Tibial artery (tissue), 4 donors: ENCODE measurements at places on chromosomes 11 and 22.

- H3K27me3 ChIP-seq = no peaks in the 10 kb centered on the region
- H3K4me3 ChIP-seq = no peak overlapping the region
- no peaks in the 10 kb centered on the region for H3K36me3 ChIP-seq
- no peaks in the 10 kb centered on the region for H3K4me1 ChIP-seq
- DNase-seq = no peak
These were observed 136.4 kb upstream of the SYN3 start for GRCh38 chr22:33194529-33195077.

DNA sequence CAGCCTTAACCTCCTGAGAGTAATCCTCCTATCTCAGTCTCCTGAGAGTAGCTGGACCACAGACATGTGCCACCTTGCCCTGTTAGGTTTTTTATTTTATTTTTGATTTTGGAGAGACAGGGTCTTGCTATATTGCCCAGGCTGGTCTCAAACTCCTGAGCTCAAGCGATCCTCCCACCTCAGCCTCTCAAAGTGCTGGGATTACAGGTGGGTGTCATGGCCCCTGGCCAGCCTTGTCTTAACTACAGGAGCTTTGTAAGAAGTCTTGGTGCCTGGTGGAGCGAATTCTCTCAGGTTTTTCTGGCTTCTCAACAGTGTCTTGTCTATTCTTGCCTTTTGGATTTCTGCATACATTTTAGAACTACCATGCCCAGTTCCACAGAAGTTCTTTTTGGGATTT is 546.4 kb downstream of the TBC1D22A start:
- H3K4me1 ChIP-seq = no peaks in the 10 kb centered on the region
- DNase-seq = no peak
- no peak overlapping the region for H3K27ac ChIP-seq
- H3K27me3 ChIP-seq = no peaks in the 10 kb centered on the region
- no peak overlapping the region for H3K4me3 ChIP-seq
- no peaks in the 10 kb centered on the region for H3K36me3 ChIP-seq

DNA sequence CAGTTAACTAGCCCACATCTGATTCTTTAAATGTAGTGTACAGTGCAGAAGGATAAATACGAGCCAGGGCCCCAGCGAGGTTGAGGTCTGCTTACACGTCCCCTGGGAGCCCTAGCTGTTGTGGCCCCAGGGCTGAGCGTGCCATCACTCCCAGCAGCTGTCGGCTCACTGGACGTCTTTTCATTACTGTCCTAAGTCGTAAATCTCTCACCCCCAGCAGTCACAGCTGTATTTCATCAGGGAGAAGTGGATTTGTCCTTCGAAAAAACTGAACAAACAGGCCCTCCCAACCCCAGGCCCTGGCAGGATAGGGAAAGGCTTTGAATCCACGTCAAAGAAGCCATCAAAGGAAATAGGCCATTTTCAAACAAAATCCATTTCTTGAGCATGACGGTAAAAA is 110.4 kb upstream of the CSNK2A3 start:
- no peak for DNase-seq
- no peaks in the 10 kb centered on the region for H3K27me3 ChIP-seq
- H3K4me1 ChIP-seq = no peaks in the 10 kb centered on the region
- no peak overlapping the region for H3K4me3 ChIP-seq
- H3K36me3 ChIP-seq = no peaks in the 10 kb centered on the region

DNA sequence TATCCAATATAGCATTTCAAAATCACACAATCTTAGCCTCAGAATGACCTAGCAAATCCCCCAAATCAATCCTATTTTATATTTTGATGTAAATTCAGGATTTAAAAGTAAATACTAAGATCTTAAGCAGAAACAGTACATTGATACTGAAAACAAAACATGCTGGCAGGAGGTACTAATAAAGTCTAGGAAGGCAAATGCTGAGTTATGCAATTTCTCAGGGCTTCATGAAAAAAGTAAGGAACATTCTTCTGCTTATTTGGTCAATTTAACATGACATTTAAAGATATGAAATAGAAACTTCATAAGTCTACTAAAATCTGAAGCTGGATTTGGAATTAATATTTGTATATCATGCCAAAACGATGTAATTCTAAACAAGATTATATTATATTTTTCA is 153.3 kb downstream of the SWAP70 start:
- H3K4me1 ChIP-seq = no peaks in the 10 kb centered on the region
- H3K27ac ChIP-seq = no peak overlapping the region
- H3K27me3 ChIP-seq = no peaks in the 10 kb centered on the region
- no peak overlapping the region for H3K4me3 ChIP-seq
- peaks cover 9% of the 10 kb centered on the region for H3K36me3 ChIP-seq

DNA sequence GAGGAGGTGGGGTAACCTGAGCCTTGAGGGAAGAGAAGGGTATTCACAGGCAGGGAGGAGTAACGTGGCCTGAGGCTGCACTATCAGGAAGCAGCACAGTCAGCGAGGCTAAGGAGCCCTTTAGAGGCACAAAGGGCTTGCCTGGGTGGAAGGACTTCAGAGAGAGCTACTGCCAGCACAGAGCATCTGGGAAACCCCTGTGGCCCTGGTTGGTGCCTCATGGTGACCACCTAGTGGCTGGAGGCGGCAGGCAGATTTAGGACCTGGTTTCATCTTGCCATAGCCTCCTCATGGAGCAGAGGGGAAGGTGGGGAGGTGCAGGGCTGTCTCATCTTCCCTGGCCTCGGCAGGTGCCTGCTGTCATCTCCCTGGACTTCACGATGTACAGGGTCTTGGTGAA is 64.5 kb downstream of the MPPED1 start:
- no peak overlapping the region for H3K27ac ChIP-seq
- no peaks in the 10 kb centered on the region for H3K36me3 ChIP-seq
- no peak for DNase-seq
- H3K27me3 ChIP-seq = no peaks in the 10 kb centered on the region

GRCh38 chr11:128902515-128903066 is 11.4 kb downstream of the KCNJ5 start:
- no peak overlapping the region for H3K27ac ChIP-seq
- DNase-seq = no peak
- H3K4me1 ChIP-seq = no peaks in the 10 kb centered on the region
- H3K4me3 ChIP-seq = no peak overlapping the region

- DNase-seq = peak; percentile 94
- no peaks in the 10 kb centered on the region for H3K36me3 ChIP-seq
- peak overlapping the region; percentile 11 for H3K4me3 ChIP-seq
- H3K4me1 ChIP-seq = no peaks in the 10 kb centered on the region
- peak overlapping the region; percentile 22 for H3K27ac ChIP-seq
- H3K27me3 ChIP-seq = no peaks in the 10 kb centered on the region
These were observed 1.2 kb downstream of the PLEKHB1 start for GRCh38 chr11:73647459-73648100.

- no peaks in the 10 kb centered on the region for H3K4me1 ChIP-seq
- H3K27ac ChIP-seq = no peak overlapping the region
- H3K4me3 ChIP-seq = no peak overlapping the region
- H3K27me3 ChIP-seq = no peaks in the 10 kb centered on the region
- no peak for DNase-seq
- H3K36me3 ChIP-seq = no peaks in the 10 kb centered on the region
These were observed 551.4 kb downstream of the BUD13 start for GRCh38 chr11:116221351-116221750.

GRCh38 chr22:38335077-38335476 is 17.8 kb upstream of the CSNK1E start:
- H3K4me3 ChIP-seq = no peak overlapping the region
- no peak for DNase-seq
- no peaks in the 10 kb centered on the region for H3K4me1 ChIP-seq
- H3K27ac ChIP-seq = no peak overlapping the region
- H3K27me3 ChIP-seq = no peaks in the 10 kb centered on the region

DNA sequence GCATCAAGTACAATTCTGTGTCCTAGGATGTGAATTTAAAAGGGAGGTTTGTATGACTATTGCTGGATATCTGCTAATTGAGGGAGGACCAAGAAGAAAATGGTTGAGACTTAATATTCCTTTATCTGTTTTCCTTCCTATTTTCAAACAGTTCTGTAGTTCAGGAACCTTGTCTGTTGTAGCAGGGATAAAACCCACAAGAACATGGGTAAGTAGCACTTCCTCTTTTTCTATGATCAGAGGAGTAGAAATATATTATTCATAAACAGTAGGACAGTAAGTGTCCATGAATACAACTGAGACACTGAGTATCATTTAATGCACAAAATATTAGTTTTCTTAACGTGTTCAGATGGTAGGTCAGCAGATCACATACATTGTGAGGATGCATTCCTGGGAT is 7.6 kb downstream of the MS4A3 start:
- no peak overlapping the region for H3K27ac ChIP-seq
- H3K27me3 ChIP-seq = no peaks in the 10 kb centered on the region
- DNase-seq = no peak
- no peaks in the 10 kb centered on the region for H3K4me1 ChIP-seq

DNA sequence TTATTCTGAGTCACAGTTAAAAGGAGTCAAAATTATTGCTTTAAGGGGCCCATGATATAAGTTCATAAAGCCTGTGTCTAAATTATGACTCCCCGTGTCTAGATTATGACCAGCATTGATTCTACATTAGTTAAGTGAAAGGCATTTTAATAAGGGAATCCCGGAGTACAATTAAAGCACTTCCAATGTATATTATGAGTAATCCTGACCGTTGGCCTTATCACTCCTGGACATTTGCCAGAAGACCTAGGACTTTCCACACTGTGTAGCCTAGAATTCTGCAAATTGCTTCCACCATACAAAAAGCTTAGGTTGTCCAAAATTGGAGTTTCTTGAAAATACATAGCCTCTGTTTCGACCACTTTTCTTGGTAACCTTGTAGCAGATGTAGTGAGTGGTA is 1292.6 kb downstream of the LRRC4C start:
- H3K4me1 ChIP-seq = no peaks in the 10 kb centered on the region
- no peak for DNase-seq
- no peak overlapping the region for H3K27ac ChIP-seq

DNA sequence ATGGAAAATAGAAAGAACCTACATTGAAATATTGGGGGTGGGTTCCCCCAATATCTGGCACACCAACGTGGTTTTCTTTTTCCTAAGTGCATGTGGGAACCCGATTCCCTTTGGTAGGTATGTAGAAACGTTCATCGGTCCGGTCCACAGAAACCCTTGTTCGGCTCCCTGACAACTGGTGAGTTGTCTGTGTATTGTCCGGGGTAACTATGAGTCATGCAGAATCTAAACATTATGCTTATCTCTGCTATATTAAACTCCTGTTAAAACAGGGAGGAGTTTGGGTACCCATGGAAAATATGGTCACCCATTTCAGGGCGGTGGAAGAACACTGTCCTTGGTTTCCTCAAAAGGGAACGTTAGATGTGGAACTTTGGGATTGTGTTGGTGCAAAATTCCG is 25.1 kb upstream of the ALDH3B2 start:
- H3K4me3 ChIP-seq = no peak overlapping the region
- no peak overlapping the region for H3K27ac ChIP-seq
- peaks cover 37% of the 10 kb centered on the region for H3K27me3 ChIP-seq
- no peak for DNase-seq

- H3K27ac ChIP-seq = no peak overlapping the region
- DNase-seq = no peak
- no peak overlapping the region for H3K4me3 ChIP-seq
- no peaks in the 10 kb centered on the region for H3K36me3 ChIP-seq
These were observed 150.3 kb downstream of the NECTIN1 start for GRCh38 chr11:119578521-119579191.

- no peak overlapping the region for H3K27ac ChIP-seq
- no peak for DNase-seq
- H3K27me3 ChIP-seq = no peaks in the 10 kb centered on the region
- H3K4me1 ChIP-seq = no peaks in the 10 kb centered on the region
- no peaks in the 10 kb centered on the region for H3K36me3 ChIP-seq
These were observed 42.7 kb upstream of the TTC12 start for GRCh38 chr11:113271551-113272245.

GRCh38 chr11:76602431-76602861 is 68.1 kb downstream of the LRRC32 start:
- DNase-seq = no peak
- H3K27ac ChIP-seq = peak overlapping the region; percentile 16
- peaks cover 4% of the 10 kb centered on the region for H3K4me1 ChIP-seq
- no peaks in the 10 kb centered on the region for H3K36me3 ChIP-seq
- H3K27me3 ChIP-seq = no peaks in the 10 kb centered on the region

- H3K4me3 ChIP-seq = peak overlapping the region; percentile 1
- no peaks in the 10 kb centered on the region for H3K36me3 ChIP-seq
- H3K4me1 ChIP-seq = peaks cover 31% of the 10 kb centered on the region
- H3K27ac ChIP-seq = peak overlapping the region; percentile 78
- no peaks in the 10 kb centered on the region for H3K27me3 ChIP-seq
These were observed 11.2 kb downstream of the LARGE1 start for GRCh38 chr22:33909075-33909458.

DNA sequence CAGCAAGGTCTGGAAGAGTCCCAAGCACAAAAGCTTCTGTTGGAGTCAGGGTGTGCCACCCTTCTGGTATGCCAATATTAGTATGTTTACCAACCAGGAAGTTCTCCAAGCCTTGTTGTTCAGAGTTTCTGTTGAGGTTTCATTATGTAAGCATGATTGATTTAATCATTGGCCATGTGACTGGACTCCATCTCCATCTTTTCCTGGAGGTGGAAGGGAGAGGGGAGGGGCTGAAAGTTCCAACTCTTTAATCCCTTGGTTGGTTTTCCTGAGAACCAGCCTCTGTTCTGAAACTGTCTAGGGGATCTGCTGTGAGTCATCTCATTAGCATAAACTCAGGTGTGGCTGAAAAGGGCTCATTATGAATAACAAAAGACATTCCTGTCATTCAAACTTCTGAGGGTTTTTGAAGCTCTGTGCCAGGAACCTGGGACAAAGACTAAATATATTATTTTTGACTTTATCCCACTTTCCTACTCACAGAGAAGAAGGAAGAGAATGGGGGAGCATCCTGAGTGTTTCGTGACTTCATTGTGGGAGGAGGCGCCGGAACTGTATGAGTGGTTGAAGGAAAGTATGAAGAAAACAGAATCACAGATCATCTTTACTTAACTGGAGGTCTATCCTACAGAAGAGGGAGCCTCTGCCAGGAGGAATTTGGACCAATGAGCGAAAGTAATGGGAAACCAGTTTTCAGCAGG is 138.2 kb downstream of the NECTIN1 start:
- H3K36me3 ChIP-seq = no peaks in the 10 kb centered on the region
- no peak overlapping the region for H3K27ac ChIP-seq
- no peak overlapping the region for H3K4me3 ChIP-seq
- H3K27me3 ChIP-seq = peaks cover 6% of the 10 kb centered on the region

- H3K36me3 ChIP-seq = no peaks in the 10 kb centered on the region
- no peak overlapping the region for H3K27ac ChIP-seq
- DNase-seq = no peak
- no peaks in the 10 kb centered on the region for H3K27me3 ChIP-seq
These were observed 25.1 kb downstream of the MPPED1 start for GRCh38 chr22:43436868-43437267.

- peaks cover 37% of the 10 kb centered on the region for H3K4me1 ChIP-seq
- no peak overlapping the region for H3K27ac ChIP-seq
- H3K4me3 ChIP-seq = no peak overlapping the region
- no peak for DNase-seq
- H3K36me3 ChIP-seq = no peaks in the 10 kb centered on the region
These were observed 2.1 kb upstream of the DMC1 start for GRCh38 chr22:38572065-38572464.

DNA sequence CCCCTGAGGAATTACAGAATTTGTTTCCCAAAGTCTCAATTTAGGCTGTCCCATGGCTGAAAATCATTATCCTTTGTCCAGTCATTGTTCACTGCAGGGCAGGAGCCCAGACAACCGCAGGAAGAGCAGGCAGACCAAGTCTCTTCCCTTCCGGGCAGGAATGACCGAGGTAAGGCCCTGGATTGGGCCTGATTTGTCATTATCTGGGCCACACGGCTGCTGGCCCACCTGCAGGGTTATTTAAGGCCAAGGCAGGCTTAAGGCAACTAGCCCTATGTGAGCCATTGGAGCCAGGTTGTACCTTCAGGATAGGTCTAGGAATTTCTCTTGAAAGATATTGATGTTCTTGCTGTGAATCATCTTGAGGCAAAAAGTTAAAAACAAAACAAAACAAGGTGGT is 9.7 kb upstream of the IL10RA start:
- no peak for DNase-seq
- no peak overlapping the region for H3K27ac ChIP-seq
- no peaks in the 10 kb centered on the region for H3K4me1 ChIP-seq
- H3K27me3 ChIP-seq = no peaks in the 10 kb centered on the region
